ENCODE measurements at places on chromosomes 4 and X.

DNA sequence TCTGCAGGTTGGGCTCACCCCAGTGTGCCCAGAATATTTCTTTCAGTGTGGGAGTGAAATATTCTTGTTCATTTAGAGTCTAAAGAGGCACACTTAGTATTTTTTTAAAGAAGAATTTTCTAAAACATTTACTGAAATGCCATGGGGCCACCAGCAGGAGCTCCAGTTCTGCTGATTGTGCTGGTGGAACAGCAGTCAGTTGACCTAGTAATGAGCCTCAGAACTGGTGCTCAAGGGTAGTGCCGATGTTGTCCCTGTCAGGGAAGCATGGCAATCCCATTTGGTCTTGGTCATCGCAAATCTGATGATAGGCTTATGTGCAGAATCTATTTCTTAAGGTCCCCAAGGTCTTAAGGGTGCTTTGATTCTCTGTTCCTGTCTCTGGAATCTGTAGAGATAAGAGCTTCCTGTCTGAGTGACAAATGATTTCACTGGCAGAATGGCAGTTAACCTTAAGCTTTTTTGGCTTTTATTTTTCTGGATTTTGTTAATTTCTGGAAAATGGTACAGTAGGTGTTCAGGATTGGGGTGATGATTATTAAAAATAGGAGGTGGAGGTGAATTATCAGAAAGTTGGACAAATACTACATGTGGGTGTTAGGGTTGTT lies 31.3 kb downstream of the JADE1 start:
- DNase-seq: no peak

GRCh38 chr4:101262683-101263082 lies 84.6 kb downstream of the PPP3CA start:
- no peak for DNase-seq

- DNase-seq: no peak
Measured at GRCh38 chr4:114728426-114728825, 129.8 kb downstream of the UGT8 start.

DNA sequence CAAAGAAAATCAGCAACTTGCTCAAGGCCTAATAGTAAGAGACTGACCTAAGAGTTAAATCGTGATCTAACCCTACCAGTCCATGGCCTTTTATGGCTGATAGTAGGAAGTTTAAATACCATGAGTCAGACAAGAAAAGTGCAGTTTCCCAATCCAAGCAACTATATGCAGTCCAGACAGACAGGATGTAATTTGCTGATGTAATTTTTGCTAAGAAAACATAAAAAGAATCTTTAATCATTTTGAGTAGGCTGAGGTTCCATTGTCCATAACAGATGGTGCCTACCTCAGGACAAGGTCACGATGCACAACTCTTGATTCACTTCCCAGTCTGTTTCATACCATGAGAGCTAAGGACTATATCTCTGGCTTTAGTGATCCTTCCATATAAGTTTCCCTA lies 317.5 kb upstream of the GRIA3 start:
- DNase-seq: peak; percentile 18

GRCh38 chrX:85611926-85612325 lies 232.5 kb upstream of the POF1B start:
- peak; percentile 16 for DNase-seq

- DNase-seq: no peak
Measured at GRCh38 chr4:1964971-1965370, 43.8 kb downstream of the NELFA start.

- no peak for DNase-seq
Measured at GRCh38 chr4:125097729-125098128, 217.0 kb upstream of the FAT4 start.

Data from suppressor macrophage treated with lipopolysaccharide for 1 hour (primary cell).